ENCODE measurements at places on chromosomes 4 and X.

GRCh38 chr4:94372991-94373390, 30.4 kb upstream of the HPGDS start:
- DNase-seq: no peak

DNA sequence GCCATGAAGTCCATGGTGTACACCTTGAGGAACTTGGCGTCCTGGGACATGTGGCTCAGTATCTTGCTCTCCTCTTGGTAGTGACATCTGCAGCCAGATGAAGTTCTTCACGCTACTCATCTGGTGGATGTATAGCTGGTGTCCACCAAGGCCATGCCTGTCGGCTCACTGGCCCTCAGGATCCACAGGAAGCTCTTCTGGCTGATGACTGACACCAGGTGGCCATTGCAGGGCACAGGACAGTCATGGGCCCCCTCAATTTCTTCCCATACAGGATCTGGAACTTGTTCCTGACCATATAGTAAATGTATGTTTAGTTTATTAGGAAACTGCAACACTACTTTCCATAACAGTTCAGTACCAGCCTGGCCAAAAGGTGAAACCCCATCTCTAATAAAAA, 10.3 kb upstream of the CLCN5 start:
- DNase-seq: no peak

DNA sequence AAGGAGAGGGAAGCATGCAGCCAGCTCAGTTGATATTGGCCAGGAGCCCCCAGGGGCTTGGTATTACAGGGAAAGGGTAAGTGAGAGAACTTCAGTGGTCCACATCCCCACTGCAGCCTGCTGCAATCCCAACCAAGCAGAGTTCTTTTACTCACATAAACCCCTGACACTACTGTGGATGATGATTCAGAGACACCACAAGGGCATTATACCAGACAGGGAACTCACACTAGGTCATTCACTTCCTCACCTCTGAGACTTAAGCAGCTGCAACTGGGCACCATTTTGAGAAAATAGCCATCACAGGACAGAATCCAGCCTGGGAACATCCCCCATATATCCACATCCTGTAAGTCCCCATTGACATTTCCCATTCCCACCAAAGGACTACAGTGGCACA, 248.0 kb downstream of the INPP4B start:
- DNase-seq: no peak

- DNase-seq: no peak
Observed at GRCh38 chr4:21979196-21979595, 30.6 kb upstream of the KCNIP4 start.

DNA sequence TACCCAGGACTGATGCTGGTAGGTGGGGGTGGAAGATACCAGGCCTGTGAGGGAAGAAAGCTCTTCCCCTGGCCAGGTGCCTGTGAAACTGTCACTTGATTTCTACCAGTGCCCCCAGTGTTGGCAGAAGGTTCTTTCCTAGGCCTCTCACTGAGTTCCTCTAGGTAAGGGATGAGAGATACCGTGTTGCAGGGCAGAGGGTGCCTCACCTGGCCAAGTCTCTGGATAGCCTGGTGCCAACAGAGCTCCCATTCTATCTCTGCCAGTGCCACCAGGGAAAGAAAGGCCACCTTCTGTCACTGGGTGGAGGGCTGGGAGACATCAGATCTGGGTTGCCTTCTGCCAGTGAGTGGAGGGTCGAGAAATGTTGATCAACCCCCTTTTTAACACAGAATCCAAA, 94.1 kb downstream of the RTL5 start:
- DNase-seq: no peak

GRCh38 chrX:133654811-133655210, 239.5 kb upstream of the GPC4 start:
- no peak for DNase-seq

DNA sequence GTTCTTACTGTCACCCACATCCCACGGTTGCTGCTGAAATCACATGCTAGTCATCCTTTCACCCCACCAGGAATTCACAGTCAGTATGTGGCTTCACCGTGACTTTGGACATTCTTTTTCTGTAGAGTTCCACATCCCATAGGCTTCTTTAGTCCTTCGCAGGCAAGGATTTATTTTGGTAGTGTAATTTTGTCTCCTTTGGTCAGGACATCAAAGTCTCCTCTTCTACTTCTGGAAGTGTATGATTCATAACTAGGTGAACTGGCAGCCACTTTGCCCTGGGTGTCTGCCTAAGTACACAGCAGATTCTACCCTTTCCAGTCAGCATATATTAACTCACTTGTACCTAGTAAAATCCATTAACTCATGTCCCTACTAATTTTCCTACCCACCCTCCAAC, 38.3 kb upstream of the MMAA start:
- DNase-seq: no peak

DNA sequence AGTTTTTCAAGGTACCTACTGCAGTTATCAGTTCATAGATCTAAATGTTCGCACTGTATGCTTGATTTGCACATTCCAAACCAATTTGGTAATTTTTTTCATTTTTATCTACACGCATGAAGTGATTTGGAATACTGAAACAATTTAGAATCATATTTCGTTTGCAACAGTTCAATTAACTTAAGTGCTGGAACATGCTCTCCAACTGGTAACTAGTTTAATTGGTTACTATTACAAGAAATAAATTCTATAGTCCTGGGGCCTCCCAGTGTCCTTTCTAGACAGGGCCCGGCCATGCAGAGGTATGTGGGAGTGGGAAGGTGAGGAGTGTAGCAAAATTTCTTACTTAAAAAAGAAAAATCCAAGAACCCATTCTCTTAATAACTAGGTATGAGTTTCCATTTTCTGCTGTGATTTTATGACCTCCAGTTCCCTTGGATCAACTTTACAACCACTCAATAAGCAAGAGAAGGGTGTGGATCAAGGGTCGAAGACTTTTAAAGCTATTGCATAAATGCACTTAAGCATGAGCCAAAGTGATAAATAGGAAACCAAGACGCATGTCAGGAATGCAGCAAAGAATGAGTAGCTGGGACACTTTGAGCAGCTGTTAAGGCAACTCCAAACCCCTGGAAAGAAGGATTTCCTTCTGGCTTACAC, 106.9 kb downstream of the PPARGC1A start:
- DNase-seq: no peak

DNA sequence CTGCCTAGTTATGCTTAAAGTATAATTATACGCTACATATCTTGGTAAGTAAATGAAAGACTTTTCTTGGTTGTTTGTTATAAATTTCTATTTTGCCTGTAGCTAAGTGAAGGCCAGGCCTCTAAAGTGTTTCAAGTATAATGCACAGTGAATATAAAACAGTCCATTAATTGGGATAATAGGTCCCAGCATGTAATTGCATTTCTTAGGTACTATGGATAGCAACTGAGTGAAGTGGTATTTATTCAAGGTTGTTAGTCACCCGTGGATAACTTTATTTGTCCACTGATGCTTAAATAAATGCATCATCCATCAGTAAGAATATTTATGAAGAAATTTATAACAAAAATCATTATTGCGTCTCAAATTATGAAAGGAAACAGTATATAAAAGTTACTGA, 59.1 kb downstream of the TEX13C start:
- DNase-seq: no peak

DNA sequence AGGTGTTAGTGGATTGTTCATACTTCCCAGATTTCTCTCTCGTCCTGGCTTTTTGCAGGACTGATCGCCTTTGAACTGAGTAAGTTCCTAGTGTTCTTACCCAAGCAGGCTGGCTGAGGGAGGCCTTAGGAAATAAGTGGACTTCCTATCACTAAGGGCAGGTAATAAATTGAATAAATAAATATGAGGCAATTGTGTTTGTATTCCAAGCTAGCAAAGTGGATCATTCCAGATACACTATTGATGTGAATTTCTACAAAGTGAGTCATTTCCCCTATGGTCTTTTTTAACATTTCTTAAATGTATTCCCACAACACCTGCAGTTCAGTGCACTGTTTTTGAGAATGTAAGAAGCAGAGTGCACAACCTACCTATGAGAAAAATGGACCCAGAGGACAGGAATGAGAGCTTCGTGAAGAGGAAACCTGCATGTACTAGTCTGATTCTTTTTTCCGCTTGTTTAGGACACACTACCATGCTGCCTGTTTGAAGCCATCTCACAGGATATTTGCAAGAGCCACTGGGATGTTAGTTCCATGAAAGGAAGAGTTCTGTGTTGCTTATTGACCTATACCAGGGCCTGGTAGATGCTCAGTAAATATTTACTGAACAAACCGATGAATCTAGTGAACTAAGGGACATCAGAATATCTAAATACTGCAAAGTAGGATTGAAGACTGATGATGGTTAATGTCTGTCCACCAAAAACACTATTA, 29.0 kb upstream of the SMAD1 start:
- no peak for DNase-seq

DNA sequence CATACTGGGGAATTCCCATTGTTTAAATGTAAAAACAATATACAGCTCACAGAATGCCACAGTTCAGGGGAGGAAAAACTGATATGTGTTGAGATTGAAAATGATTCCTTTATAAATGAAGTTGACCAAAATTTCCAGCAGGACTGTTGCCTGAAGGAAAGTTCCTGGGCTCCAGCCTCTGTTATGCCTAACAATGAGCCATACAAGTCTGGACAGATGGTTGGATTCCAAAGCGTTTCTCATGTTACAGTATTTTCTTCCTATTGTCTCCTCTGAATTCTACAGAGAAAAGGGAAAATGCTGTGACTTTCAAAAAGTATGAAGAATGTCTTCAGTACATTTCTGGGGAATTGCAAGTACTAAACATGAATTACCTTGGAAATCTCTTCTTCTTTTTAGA, 73.3 kb downstream of the ALPK1 start:
- peak; percentile 21 for DNase-seq

GRCh38 chrX:71151366-71151765, 6.7 kb downstream of the NLGN3 start:
- DNase-seq: no peak

DNA sequence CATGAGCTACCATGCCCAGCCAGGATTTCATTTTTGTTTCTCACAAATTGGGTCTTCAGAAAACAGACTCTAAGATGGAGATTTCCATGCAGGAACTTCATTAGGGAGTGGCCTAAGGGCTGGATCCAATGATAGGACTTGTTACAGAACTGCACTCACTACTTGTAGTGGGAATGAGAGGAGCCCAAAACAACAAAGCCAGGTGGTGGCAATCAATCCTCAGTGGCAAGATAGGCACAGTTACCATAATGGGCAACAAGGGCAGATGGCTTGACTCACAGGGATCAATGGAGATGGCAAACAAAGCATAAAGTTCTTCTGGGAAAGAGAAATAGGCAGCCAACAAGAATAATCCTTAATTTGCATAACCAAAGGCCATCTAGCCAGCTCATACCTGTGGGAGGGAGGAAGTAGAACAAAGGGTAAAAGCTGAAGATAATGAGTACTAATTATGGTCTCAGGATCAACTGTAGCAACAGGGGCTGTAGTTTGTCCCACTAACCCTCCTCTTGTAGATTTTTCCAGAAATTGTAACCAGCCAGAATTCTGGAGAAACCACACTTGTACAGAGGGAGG, 72.8 kb upstream of the MAPK10 start:
- DNase-seq: no peak

- DNase-seq: no peak
Observed at GRCh38 chr4:40152637-40153036, 44.2 kb upstream of the RHOH start.

DNA sequence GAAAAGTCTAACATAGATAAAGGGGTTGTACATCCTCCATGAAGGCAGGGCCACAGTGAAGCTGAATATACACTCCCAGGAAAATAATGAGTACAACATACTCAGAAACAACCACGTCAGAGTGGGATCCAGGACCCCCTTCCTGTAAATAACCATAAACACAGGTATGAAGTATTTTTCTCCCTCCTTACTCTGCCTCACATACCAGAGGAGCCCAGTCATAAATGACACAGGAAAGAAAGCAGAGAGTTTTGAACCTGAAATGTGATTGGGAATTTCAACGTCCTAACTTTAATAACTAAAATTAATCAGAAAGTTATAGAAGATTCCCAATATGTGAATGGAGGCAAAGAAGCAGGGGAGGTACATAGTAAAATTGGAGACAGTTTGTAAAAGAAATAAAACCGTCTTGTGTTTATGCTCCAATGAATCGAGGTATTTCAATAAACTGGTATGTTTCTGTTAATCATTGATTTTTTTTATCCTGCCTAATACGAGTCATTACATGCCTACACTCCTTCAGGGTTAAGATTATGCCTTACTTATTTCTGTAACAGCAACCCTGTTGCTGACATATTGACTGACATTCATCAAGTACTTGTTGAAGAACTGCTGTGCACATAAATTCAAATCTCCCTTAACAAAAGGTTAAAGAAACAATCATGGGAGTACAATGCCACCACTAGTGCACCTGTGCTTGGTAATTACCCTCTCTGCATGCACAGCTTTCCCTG, 431.3 kb downstream of the KCNIP4 start:
- no peak for DNase-seq

- DNase-seq: no peak
Observed at GRCh38 chr4:148216866-148217814, 225.1 kb downstream of the NR3C2 start.

DNA sequence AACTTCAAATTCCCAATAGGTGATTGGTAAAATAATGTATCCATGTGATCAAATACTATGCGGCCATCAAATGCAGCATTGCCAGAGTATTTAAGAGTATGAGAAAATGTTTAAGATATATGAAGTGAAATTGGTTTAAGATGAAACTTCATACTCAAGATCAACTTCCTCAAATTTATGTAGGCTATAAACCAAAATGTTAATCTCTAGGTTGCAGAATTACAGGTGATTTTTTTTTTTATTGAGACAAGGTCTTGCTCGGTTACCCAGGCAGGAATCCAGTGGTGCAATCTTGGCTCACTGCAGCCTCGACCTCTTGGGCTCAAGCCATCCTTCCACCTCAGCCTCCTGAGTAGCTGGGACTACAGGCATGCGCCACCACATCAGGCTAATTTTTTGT, 25.3 kb downstream of the ACSL4 start:
- DNase-seq: no peak

GRCh38 chr4:47954677-47955076, 40.3 kb upstream of the NFXL1 start:
- no peak for DNase-seq

- no peak for DNase-seq
Observed at GRCh38 chr4:478373-478772, 20.6 kb downstream of the ZNF721 start.

GRCh38 chrX:26722666-26723428, 506.9 kb downstream of the MAGEB5 start:
- no peak for DNase-seq

GRCh38 chr4:100908540-100908939, 390.7 kb upstream of the EMCN start:
- no peak for DNase-seq

DNA sequence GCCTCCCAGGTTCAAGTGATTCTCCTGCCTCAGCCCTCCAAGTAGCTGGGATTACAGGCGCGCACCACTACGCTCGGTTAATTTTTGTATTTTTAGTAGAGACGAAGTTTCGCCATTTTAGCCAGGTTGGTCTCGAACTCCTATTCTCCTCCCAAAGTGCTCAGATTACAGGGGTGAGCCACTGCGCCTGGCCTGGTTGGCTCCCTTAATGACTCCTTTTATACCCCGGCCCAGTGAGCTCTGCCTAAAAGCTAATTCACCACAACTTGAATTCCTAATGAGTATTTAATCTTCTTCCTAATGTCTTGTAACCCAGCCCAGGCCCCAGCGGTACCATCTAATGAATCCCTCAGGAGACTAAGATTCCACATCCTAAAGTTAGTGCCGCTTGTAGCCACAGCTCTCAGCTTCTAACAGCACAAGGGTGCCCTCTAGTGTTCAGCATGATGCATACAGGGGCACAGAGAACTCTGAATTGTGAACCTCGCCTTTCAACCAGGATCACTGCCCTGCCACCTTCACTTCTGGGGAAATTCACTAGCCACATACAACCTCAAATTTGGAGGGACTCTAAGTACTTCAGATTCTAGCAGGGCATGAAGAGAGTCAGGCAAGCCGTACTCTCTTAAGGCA, 89.5 kb downstream of the OR13H1 start:
- no peak for DNase-seq

All from NCI-H524 treated with DMSO at 0.1 percent for 48 hours (cell line).